ENCODE measurements at places on chromosomes 13 and 19. TPM values are rescaled to one million over a fixed set of nuclear protein-coding genes. Genes with fewer than 3 reads are reported as not detected.

DNA sequence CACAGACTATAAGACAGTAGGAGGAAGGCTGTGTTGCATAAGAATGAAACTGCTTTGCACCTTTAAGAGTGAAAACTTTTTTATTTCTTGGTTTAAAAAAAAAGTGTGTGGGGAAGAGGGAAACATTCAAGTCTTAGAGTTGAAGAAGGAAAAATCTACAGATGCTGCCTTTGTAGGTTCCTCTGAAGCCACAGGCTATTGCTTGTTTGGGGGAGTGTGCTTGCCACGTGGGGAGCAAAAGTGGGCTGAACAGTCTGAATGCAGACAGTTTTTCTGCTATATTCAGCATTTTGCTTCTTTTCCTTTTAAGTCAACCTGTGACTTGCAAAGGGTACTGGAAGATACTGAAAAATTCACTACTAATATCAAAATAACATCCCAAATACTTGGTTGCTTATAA, 36.9 kb downstream of the EFNB2 start:
- peak overlapping the region; percentile 16 for H3K27ac ChIP-seq
- H3K4me1 ChIP-seq: peaks cover 10% of the 10 kb centered on the region
- H3K4me3 ChIP-seq: no peak overlapping the region
- DNase-seq: no peak
- peaks cover 21% of the 10 kb centered on the region for H3K36me3 ChIP-seq

DNA sequence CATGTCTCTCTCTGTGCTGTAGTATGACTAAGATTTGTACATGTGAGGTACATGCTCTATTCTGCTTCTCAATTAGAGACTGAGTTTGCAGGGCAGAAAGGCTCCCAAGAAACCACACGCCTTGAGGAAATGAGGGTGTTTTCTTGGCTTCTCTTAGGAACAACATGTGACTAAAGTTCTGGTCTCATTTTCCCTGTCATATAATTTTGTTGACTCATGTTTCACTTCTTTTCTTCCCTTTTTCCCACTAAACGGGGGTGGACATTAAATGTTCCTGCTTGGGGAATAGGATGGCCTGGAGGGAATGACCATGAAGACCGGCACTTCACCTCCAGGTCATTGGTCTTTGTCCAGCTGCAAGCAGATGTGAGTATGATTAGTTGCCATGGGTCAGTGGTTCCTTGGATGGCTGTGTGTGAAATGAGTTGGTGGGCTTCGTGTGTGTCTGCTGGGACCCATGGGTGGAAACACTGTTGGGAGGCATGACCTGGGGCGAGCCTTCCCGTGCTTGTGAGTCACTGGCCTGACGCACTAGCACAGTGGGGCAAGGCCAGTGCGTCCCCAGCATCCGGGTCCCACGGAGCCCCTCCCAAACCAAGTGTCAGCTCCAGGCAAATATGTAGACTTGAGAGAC, 56.6 kb downstream of the COL4A1 start:
- H3K27ac ChIP-seq: peak overlapping the region; percentile 3
- H3K27me3 ChIP-seq: no peaks in the 10 kb centered on the region
- H3K36me3 ChIP-seq: no peaks in the 10 kb centered on the region
- H3K4me3 ChIP-seq: no peak overlapping the region

DNA sequence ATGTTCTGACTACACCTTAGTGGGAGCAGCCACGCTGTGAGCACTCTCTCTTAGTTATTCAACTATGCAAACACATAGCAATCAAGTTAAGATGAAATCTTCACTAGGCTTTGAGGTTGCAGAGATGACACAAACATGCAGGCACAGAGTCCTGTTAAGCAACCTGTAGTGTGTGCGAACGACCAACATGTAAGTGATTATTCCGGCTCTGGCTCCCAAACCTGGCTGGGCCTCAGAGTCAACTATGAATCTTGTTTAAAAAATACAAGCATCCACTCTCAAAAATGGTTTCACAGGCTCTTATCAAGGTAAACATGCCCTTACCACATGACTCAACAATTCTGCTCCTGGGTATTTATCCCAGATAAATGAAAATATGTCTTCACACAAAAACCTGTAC, 91.4 kb downstream of the IRS2 start:
- H3K4me3 ChIP-seq: no peak overlapping the region
- H3K27ac ChIP-seq: no peak overlapping the region
- no peaks in the 10 kb centered on the region for H3K27me3 ChIP-seq
- H3K36me3 ChIP-seq: no peaks in the 10 kb centered on the region
- no peak for DNase-seq

ZSCAN1 gene
- not detected for polyA plus RNA-seq

DNA sequence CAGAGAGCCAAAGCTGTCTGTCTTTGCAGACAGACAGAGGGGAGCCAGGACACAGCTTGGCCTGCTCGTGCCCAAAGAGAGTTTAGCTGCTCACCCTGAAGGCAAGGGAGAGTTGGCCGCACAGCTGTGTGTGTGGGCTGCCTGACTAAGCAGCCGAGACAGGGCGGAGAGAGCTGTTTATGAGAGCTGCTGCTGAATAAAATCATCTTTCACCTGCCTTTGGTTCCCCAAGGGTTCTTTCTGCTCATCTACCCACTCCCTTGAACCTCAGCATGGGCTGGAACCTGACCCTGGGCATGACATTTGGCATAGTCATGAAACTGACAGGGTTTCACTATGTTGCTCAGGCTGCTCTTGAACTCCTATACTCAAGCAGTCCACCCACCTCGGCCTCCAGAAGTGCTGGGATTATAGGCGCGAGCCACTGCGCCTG, 98.2 kb downstream of the RBM26 start:
- H3K4me3 ChIP-seq: no peak overlapping the region
- no peaks in the 10 kb centered on the region for H3K27me3 ChIP-seq
- H3K36me3 ChIP-seq: no peaks in the 10 kb centered on the region
- H3K4me1 ChIP-seq: no peaks in the 10 kb centered on the region

GRCh38 chr13:110610955-110611595, 4.3 kb upstream of the NAXD start:
- no peak for DNase-seq
- H3K4me3 ChIP-seq: peak overlapping the region; percentile 24

CEACAM3 gene
- polyA plus RNA-seq: not detected

SYNGR4 gene
- polyA plus RNA-seq: not detected

GRCh38 chr13:20512042-20512683, 13.5 kb downstream of the CRYL1 start:
- peaks cover 4% of the 10 kb centered on the region for H3K36me3 ChIP-seq
- no peak overlapping the region for H3K4me3 ChIP-seq
- H3K27ac ChIP-seq: no peak overlapping the region
- no peaks in the 10 kb centered on the region for H3K27me3 ChIP-seq
- H3K4me1 ChIP-seq: no peaks in the 10 kb centered on the region

- no peaks in the 10 kb centered on the region for H3K27me3 ChIP-seq
- DNase-seq: no peak
- H3K36me3 ChIP-seq: no peaks in the 10 kb centered on the region
- no peak overlapping the region for H3K27ac ChIP-seq
Measured at GRCh38 chr13:75813323-75813722, 177.2 kb downstream of the LMO7 start.

GRCh38 chr13:94776300-94776699, 64.0 kb upstream of the SOX21 start:
- H3K27me3 ChIP-seq: no peaks in the 10 kb centered on the region
- H3K27ac ChIP-seq: no peak overlapping the region
- no peaks in the 10 kb centered on the region for H3K4me1 ChIP-seq
- no peaks in the 10 kb centered on the region for H3K36me3 ChIP-seq
- no peak for DNase-seq
- H3K4me3 ChIP-seq: no peak overlapping the region

- no peaks in the 10 kb centered on the region for H3K36me3 ChIP-seq
- peaks cover 29% of the 10 kb centered on the region for H3K27me3 ChIP-seq
- no peak overlapping the region for H3K4me3 ChIP-seq
- H3K4me1 ChIP-seq: no peaks in the 10 kb centered on the region
- H3K27ac ChIP-seq: no peak overlapping the region
Measured at GRCh38 chr13:78586706-78587105, 16.6 kb downstream of the POU4F1 start.

DNA sequence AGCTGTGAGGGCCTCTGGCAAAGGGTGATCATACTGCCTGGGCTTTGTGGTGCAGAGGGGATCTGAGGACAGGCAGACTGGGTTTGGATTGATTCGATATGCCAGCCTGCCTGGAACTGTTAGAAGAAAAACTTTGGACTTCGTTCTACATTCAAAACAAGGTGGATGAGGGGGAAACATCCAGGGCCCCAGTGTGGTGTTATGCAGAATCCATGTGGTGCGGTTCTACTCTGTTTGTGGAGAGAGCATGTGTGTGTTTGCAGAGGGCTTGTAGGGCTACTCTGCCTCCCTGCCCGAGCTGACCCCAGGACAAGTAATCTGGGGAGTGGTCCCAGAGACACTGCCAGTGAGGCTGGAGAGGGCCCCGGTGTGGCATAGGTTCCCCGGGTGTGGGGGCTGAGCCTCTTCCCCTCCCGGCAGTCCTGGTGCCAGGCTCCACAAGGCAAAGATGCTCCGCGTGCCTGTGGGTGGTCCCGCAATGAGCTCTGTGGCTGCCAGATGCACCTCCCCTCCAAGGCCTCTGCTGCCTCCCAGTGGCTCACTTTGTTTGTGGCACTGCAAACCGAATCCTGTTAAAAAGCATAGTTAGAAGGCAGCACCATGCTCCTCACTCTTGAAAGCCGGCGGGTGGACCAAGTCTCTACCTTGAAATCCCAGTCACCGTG, 22.3 kb upstream of the TFDP1 start:
- no peak overlapping the region for H3K4me3 ChIP-seq
- no peak for DNase-seq
- no peaks in the 10 kb centered on the region for H3K36me3 ChIP-seq

GPR12 gene
- polyA plus RNA-seq: 0.04 TPM

DNA sequence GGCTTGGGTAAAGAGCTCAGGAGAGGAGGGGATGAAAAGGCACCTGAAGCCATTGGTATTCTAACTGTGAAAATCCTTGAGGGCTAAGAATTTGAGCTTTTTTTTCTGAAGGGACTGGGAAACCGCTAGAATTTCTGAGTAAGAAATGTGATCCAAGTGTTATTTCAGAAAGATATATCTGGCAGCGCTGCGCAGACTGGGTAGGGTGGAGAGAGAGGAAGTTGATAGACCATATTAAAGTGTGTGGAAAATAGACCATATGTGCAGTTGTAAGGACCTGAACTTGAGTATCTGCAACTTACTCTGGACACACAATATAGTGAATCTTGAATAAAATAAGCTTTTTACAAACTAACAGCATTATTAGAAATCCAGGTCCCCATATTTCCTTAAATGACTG, 427.4 kb downstream of the NDFIP2 start:
- no peak for DNase-seq
- H3K4me3 ChIP-seq: no peak overlapping the region
- H3K4me1 ChIP-seq: no peaks in the 10 kb centered on the region
- no peak overlapping the region for H3K27ac ChIP-seq

EDNRB gene
- polyA plus RNA-seq: 0.03 TPM

- DNase-seq: no peak
- peak within 1 kb of the TSS; percentile 89 for H3K27ac ChIP-seq
- peaks cover 29% of the 10 kb centered on the region for H3K4me1 ChIP-seq
- H3K4me3 ChIP-seq: peak within 1 kb of the TSS; percentile 77
Measured at GRCh38 chr19:42254850-42255765, at the start of gene ERF. Gene ERF (minus strand): TSS chr19:42255128. CDS start chr19:42254999, 129 bp downstream.

DNA sequence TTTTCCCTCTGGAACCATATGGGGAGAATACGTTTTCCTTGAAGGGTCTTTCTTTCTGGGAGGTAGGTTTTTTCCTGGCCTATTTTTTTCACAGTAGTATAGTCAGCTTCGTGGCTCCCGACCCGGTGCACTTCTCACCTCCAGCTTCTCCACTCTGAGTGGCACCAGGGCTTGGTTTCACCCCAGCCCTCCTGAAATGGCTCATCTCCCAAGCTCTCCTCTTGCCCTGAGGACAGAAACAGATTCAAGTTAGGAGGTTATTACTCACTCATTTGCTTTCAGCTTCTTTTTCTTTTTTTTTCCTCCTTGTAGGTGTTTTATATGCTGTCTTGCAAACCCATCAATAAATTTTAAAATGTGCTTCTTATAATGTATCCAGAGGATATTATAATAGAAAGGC, 199.3 kb downstream of the RFC3 start:
- no peaks in the 10 kb centered on the region for H3K27me3 ChIP-seq
- no peaks in the 10 kb centered on the region for H3K36me3 ChIP-seq
- H3K4me1 ChIP-seq: peaks cover 5% of the 10 kb centered on the region
- no peak overlapping the region for H3K4me3 ChIP-seq
- no peak overlapping the region for H3K27ac ChIP-seq

DNA sequence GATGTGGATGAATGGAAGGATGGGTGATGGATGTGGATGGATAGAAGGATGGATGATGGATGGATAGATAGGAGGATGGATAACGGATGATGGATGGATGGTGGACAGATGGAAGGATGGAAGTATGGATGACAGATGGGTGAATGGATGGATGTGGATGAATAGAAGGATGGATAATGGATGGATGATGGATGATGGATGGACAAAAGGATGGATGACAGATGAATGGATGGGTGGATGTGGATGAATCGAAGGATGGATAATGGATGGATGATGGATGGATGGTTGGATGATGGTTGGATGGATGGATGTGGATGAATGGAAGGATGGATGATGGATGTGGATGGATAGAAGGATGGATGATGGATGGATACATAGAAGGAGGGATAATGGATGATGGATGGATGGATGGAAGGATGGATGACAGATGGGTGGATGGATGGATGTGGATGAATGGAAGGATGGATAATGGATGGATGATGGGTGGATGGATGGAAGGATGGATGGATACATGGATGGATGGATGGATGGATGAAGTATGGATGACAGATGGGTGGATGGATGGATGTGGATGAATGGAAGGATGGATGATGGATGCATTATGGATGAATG, 39.3 kb downstream of the TMEM255B start:
- no peak overlapping the region for H3K4me3 ChIP-seq
- peaks cover 5% of the 10 kb centered on the region for H3K4me1 ChIP-seq
- H3K27ac ChIP-seq: no peak overlapping the region
- DNase-seq: no peak
- H3K36me3 ChIP-seq: no peaks in the 10 kb centered on the region
- peaks cover 31% of the 10 kb centered on the region for H3K27me3 ChIP-seq

GRCh38 chr19:29245215-29245614, 32.3 kb upstream of the UQCRFS1 start:
- no peaks in the 10 kb centered on the region for H3K36me3 ChIP-seq
- DNase-seq: no peak
- no peak overlapping the region for H3K27ac ChIP-seq

DACT3 gene
- polyA plus RNA-seq: 0.14 TPM

- no peaks in the 10 kb centered on the region for H3K36me3 ChIP-seq
- no peak overlapping the region for H3K4me3 ChIP-seq
- no peaks in the 10 kb centered on the region for H3K27me3 ChIP-seq
- no peaks in the 10 kb centered on the region for H3K4me1 ChIP-seq
- H3K27ac ChIP-seq: no peak overlapping the region
Measured at GRCh38 chr13:105894697-105895096, 640.8 kb downstream of the EFNB2 start.

All from keratinocyte (primary cell).